ENCODE measurements at places on chromosomes 12 and 14.
A peak's percentile ranks its signal among the peaks of the same experiment; 100 is the strongest.

DNA sequence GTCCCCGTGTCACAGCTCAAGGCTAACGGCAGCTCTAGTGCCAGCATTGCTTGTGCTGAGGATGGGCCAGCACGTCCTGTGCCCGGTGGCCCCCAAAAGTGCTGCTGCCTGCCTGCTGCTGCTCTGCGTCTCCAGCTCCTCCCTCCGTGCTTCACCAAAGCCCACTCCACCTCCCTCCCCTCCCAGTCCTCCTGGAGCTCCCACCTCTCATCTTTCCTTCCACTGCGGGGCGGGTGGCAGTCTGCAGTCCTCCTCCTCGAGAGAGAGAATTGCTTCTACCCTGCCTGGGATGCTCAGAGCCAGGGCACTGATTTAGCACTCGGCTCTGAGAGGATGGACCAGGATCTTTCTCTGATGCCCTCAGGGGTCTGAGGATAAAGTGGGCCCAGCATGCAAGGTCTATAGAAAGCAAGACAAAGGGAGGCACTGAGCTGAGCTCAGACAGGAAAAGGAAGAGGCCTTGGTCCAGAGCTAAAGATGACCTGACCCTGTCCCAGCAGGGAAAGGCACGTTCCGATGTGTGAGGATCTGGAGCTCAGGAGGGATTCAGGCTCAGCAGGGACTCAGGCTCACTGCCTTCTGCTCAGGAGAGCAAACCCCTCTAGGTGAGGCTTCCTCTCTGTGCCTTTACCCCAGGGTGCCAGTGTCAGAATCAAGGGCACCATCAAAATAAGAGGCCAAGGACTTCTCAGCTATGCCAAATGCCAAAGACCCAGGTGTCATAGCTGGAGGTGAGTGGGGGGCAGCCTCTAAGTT lies 113.1 kb upstream of the FKBP4 start:
- no peak for DNase-seq

- DNase-seq = no peak
Measured at GRCh38 chr12:108667349-108667748, 33.7 kb upstream of the SELPLG start.

GRCh38 chr12:128026696-128027574 lies 240.0 kb upstream of the TMEM132C start:
- no peak for DNase-seq

- DNase-seq = no peak
Measured at GRCh38 chr12:51752234-51752889, 96.2 kb downstream of the FIGNL2 start.

- no peak for DNase-seq
Measured at GRCh38 chr12:28866715-28867503, 282.2 kb upstream of the FAR2 start.

DNA sequence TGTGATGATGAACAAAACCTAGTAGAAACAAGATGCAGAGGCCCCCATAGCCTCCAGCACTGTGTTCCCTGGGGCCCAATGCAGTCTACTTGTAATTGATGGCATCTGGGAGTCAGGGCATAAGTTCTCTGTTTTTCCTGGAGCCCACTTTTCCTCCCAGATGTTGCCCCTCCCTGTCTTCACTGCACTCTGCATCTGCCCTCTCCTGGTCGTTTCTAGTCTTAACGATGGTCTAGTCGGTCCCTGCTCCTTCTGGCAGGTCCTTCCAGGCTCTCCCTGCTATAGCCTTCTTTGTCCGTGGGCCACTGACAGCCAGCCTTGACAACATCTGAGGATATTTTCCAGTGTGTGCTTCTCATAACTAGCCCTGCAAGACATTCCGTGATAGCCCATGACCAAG lies 208.3 kb downstream of the GXYLT1 start:
- no peak for DNase-seq

DNA sequence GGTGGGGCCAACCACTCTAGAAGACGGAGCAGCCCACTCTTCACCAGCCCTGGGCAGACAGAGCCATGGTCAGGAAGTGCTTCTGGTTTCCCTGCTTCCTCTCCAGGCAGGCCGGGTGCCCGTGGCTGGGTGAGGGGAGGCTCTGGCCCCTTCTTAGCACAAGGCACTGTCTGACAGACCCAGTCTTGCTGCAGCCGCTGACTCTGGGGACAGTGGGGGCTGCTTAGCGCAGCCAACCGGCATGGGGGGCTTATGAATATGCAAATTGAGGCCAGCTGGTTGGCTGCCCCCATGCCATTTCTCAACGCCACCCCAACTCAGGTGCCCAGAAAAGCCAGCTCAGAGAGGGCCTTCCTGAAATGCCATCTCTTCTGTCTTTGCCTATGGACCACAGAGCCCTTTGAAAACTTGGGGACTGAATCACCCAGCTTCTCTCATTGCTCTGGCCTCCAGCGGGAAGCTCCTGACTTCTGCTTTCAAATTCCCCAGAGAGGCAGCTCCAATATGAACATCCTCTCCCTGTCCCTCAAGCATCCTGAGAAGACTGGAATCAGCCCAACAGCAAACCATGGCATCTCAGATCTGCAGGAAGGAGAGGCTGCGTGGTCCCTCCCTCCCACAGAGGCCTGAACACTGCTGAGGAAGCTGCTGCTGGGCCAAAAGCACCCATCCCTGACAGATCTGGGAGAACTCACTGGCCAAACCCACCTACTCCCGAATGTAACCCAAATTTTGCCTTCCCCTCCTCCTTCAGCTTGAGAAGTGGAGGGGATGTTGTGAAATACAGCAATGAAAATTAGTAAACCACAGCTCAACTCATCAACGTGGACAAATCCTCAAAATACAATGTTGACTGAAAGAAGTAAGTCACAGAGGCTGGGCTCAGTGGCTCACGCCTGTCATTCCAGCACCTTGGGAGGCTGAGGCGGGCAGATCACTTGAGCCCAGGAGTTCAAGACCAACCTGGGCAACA lies at the start of gene PROX2:
Gene PROX2 (minus strand): TSS at position 205 of the 973 bp plus-strand sequence. CDS start 12,311 bp downstream, outside the sequence.
- peak; percentile 3 for DNase-seq

DNA sequence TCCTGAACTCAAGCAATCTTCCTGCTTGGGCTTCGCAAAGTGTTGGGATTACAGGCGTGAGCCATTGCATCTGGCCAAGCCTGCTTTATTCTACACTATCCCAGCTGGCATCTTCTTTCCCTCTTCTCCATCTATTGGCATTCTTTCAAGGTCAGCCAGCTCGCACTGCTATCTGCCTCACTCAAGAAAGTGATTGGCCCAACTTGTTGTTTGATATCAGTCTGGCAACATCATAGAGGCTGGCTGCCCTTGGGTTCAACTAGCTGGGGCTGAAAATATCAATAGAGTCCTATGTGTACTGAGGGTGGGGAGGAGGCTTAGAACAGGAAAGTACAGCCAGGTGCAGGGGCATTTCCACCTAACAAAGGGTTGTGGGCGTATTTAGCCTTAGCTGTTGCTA lies 17.1 kb downstream of the GMFB start:
- DNase-seq = no peak

DNA sequence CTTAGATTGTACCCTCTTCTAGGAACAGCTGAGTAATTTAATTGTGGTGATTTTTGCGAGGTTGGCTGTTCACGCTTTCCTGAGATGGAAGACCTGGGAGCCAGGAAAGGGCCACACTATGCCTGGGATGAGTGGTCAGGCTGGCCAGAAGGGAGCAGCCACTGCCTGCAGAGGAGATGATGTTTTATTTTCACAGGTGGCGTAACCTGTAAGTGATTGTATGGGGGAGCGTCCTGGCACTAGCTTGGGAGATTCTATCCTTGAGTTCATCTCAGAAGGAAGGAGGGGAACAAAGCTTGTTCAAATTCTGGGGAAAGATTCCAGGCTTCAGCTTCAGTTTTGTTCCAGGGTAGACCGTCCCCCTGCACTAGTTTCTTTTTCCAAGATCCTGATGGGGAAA lies 1.2 kb downstream of the RPH3A start:
- no peak for DNase-seq

GRCh38 chr12:30939234-30939633 lies 12.7 kb downstream of the TSPAN11 start:
- no peak for DNase-seq

- DNase-seq = no peak
Measured at GRCh38 chr12:79119796-79120195, 255.2 kb downstream of the SYT1 start.

DNA sequence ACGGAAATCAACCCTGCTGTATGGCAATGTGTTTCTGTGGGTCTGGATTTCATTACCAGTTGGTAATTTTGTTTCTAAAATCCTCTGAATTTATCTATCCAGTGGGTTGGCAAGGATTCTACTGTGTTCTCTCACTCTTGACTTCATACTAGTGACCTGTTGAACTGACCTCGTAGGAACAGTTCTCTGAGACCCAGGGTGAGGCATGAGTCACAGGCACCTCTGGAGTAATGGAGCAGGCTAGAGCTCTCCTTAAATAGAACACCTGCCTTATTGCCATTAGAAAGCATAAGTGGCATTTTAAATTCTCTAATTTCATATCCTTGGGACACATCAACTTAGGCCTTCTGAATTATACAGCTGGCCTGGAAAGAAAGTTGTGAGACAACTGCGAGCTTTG lies 258.3 kb upstream of the NAV3 start:
- DNase-seq = no peak

GRCh38 chr14:51341338-51341737 lies 101.3 kb downstream of the TMX1 start:
- no peak for DNase-seq

DNA sequence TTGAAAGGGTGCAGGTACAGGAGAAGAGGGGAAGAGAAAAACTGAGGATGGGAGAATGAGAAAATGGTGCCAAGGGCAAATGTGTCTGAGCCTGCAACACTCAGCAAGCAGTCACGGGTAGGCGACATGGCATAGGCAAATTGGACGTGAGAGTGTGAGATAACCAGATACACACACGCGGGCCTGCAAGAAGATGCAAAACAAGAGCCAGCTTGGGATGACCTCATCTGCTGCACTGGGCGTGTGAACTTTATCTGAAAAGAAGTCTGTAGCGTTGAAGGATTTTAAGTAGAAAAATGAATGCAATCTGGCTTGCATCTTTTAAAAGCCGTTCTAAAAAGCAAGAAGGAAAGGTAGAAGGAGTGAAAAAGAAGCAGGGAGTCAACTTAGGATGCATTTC lies 160.4 kb downstream of the NTF3 start:
- DNase-seq = no peak

DNA sequence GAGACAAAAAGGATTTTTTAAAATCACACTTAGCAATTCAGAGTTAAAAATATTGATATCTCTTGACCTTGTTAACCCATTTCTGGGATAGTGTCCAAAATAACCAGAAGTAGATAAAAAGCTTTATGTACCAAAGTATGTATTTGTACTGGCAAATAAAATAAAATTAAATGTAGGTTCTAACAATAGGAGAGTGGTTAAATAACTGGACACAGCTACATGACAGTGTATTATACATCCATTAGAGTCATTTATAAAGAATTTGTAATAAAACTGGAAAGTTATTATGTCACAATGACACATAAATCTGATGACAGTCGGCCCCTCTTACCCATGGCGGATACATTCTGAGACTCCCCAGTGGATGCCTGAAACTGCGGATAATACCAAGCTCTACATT lies 34.0 kb downstream of the BMAL2 start:
- DNase-seq = no peak

- no peak for DNase-seq
Measured at GRCh38 chr14:35866595-35867279, 40.6 kb downstream of the BRMS1L start.

GRCh38 chr12:64083285-64084210 lies 138.5 kb downstream of the KICS2 start:
- DNase-seq = no peak

DNA sequence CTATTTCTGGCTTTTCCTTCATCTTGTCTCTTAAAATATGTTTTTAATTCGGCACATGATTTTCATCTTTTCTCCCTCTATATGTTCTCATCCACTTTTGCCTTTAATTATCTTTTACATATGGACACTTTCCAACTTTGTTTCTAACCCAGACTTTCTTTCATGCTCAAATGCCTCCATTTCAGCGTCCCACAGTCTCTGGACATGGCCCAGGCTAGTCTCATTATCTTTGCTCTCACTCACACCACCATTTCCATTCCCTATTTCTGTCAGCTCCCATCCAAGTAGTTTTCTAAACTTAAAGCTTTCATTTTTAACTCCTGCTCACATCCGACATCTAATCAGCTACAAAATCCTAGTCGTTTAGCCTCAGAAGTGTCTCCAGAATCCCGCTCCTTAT lies 14.8 kb downstream of the GTF2H3 start:
- no peak for DNase-seq

- DNase-seq = no peak
Measured at GRCh38 chr12:508795-509194, 49.1 kb downstream of the B4GALNT3 start.

- DNase-seq = no peak
Measured at GRCh38 chr12:10097521-10097920, 1.3 kb downstream of the CLEC1A start.

GRCh38 chr14:80275208-80275850 lies 64.0 kb upstream of the DIO2 start:
- DNase-seq = no peak

- DNase-seq = no peak
Measured at GRCh38 chr12:61213646-61214045, 1046.6 kb upstream of the USP15 start.

DNA sequence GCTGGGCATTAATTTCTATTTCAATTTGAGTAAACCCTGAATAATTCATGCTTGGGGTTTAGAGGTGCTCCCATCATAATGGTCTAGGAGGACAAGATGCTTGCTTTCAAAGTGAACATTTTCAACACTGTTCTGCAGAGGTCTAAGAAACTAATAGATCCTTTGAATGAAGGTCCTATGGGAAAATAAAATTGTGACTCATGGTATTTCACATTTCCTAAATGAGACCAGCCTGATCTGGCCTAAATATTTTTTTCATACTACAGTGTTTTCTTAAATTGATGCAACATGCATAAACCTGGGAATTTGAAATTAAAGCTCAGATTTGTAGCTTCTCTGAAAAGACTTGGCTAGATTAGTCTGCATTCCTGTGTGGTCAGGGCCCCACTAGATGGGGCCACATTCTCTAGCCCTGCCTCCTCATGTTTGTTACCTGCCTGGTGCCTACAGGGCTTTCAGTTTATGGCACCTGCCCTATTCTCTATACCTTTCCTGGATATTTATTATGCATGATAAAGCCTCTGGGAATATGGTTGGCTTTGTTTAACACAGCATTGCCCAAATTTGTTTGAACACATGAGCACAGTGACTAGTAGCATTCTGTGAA lies 112.7 kb downstream of the METTL25 start:
- no peak for DNase-seq

DNA sequence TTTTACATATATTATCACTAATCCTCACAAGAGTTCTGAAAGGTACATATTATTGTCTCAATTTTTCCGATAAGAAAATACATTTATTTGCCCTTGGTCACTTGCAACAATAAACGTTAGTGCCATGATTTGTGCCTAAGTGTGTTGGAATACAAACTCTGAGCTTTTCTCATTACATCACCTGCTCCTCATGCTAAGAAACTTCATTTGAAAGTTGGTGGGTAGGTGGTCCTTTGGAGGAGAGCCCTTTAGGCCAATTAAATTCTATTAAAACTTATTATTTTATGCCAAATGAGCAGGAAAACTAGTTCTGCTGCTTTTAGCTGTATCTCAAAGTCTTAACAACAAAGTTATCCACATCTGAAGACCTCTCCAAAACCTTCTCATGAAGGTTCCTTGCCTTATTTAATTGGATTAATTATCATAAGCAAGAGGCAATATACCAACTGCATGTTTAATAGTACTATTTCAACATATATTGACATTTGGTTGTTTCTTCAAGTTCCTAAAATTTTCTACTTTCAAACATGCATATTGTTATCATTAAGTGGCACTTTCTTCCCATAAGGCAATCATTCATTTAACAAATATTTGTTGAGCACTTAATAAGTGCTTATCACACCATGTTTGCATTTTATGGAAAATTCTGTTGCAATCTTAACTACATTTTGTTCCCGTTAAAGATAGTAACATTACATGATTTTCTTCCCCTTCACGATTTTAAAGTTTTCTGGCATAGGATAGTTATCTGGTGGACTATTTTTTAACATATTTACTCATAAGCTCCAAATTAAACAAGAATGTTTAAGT lies 40.1 kb upstream of the LRRK2 start:
- DNase-seq = no peak

All from stimulated activated naive CD4-positive, alpha-beta T cell treated with Interleukin-2 at 50 U/mL for 16 hours (primary cell).